ENCODE measurements at places on chromosomes 7 and 10.

DNA sequence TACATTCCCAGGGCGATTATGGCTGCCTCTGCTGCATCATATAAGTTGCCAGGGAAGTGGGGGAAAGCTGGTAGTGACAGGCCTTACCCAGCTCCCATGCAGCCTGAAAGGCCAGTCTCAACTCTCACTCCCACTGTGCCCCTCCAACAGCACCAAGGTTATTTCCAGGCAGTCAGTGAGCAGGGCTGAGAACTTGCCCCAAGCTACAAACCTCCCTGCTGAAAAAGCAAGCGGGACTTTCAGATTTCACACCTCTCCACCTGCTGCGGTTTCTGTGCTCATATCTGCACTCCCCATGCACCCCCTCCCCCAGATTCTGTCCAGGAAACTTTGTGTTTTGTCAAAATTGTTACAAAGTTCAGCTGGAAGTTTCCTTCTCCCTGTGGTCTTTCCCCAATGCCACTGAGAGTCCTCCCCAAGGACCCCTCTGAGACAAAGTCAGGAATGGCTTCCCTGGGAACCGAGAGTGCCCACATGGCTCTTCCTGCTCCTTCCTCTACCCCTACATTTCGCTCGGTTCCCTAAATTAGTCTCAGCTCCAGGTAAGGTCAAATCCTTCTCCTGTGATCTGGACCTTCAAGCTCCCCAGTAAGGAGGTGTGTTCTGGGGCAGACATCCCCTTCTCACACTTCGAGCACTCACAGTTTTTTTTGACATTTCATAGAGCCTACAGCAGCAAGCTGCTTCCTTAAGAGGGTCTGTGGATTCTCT lies 25.3 kb upstream of the WNT2 start:
- DNase-seq: peak; percentile 24

DNA sequence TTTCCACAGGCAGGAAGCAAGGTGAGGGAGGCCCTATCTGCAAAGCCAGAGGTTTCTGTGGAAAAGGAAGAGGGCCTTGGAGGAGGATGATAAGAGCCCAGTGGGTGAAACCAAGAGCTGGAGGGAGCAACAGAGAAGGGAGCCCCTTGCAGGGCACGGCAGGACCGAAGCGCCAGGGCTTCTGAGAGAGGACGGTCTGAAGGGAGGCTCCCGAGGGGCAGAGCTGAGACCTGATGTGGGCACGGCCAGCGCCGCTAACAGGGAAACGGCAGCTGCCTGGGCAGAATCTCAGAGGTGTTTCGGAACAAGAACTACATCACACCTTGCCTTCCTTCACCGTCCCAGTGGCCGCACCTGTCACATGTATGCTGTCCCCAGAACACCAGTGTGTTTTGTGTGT lies 144.3 kb upstream of the ADARB2 start:
- DNase-seq: no peak

DNA sequence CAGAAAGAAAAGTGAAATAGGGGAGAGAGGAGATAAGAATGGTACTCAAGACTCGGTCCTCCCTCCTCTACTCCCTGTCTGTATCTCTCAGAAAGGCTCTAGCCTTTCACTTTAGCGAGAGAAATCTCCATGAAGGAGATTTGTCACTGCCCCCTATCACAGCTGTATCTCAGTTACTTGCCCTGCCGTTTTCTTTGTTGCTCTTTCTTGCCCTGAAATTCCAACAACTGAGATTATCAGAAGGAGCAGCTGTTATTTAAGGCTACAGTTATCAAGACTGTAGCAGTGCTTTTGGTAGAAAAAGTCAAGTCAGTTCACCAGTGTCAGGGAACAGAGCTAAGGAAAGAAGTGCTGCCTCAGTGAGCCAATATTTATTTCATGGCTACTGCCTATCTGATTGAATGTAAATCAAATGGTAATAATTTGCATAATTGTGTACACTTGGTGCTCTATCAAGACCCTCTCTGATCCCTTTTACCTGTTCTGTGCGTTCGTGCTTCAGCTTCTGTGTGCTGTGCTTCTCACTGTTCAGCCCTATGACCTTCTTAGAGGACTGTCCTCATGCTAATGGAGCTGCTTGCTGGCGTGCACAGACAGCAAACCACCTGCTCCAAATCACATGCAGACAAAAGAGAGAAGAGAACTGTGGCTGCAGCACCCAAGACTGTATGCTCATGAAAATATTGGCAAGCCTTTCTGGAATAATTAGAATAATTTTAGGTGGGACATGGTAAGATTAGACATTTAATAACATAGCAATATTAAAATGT lies 180.2 kb upstream of the FAM3C start:
- no peak for DNase-seq

GRCh38 chr10:112098682-112099081 lies 84.9 kb downstream of the GPAM start:
- DNase-seq: no peak

DNA sequence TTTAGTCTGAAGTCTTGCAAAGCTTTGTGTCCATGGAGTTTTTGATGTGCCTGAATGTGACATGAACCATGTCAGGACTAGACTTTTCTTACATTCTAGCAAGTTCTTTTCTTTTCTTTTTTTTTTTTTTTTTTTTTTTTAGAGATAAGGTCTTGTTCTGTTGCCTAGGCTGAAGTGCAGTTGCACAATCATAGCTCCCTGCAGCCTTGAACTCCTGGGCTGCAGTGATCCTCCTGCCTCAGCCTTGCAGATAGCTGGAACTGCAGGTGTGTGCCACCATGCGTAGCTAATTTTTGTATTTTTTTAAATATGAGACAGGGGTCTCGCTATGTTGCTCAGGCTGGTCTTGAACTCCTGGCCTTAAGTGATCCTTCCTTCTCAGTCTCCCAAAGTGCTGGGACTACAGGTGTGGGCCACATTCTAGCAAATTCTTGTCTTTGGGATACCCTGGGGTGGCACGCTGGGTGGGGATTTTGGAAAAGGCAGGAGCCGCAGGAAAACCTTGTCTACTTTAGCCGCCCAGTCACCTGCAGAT lies 152.8 kb downstream of the SVIL start:
- DNase-seq: no peak

DNA sequence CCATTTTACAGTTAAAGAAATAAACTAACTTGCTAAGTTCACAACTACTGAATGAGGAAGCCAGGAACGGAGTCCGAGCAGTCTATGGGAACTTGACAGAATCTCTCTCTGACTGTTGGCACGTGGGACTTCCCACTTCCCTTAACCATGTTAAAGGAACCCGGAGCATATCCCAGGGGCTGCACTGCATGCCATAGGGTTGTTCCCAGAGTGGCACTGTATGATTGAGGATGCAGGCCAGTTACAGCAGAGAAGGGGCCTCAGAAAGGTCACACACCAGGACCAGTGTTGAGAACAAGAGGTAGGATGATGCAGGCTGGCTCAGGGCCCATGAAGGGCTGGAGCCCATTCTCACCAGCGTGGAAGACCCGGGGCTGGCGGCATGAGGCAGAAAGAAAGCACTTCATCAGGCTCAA lies 201.8 kb downstream of the NSUN6 start:
- no peak for DNase-seq

All from GM10248 (cell line).